ENCODE measurements at places on chromosomes 1 and 21. TPM values are rescaled to one million over a fixed set of nuclear protein-coding genes. Genes with fewer than 3 reads are reported as not detected.

DNA sequence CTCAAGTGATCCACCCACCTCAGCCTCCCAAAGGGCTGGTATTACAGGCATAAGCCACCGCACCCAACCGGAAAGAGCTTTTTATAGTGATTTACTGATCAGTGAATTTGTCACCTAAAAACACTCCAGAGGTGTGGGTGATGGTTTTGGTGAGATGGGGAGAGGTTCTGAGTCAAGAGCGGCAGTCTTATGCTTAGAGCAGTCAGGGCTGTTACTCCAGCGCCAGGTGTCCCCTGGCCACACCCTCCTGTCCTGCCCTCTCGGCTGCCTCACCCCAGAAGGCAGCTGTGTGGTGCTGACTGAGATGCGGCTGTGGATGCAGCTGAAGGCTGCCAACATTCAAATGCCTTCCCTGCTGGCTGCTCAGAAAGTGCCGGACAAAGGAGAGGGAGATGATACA, 94.5 kb upstream of the LPGAT1 start:
- no peak for DNase-seq

GRCh38 chr1:8351693-8352470, 34.0 kb downstream of the SLC45A1 start:
- DNase-seq = no peak

DNA sequence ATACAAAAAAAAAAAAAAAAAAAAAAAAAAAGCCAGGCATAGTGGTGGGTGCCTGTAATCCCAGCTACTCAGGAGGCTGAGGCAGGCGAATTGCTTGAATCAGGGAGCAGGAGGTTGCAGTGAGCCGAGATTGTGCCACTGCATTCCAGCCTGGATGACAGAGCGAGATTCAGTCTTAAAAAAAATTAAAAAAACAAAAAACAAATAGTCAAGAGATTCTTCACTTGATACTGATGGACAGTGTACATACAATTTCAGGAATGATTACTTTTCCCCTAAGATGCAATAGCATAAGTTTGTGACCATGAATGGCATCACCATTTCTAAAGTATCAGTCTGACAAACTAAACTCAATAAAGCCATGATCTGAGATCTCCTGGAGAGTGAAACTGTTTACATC, 60.8 kb upstream of the IVNS1ABP start:
- no peak for DNase-seq

PAQR6 gene
- 0.74 TPM for total RNA-seq

- DNase-seq = peak; percentile 44
Observed at GRCh38 chr1:6727535-6727934, 25.9 kb upstream of the DNAJC11 start.

DNA sequence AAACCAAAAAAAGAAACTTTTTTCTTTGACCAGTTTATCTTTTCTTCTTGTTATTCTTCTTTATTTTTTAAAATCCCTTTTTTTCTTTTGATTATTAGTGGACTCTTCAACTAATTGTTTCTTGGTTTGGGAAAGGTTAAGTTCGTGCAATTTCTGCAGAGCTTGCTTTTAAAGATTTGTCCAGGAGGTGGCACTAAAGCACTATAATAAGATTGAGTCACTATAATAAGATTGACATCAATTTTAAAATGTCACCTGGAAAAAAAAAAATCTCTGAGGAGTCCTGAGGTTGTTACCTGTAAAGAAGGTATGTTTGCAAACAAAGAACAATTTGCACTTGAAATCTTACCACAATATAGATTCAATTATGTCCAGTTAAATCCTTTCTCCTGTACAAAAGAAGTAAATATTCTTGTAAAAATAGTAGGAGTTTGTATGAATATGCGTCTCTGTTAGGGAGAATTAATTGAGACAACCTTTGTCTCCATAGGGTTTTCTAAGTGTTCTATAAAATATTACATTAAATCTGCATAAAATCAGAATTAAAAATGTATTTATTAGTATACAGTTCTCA, 166.7 kb downstream of the ADGRL4 start:
- peak; percentile 25 for DNase-seq

DNA sequence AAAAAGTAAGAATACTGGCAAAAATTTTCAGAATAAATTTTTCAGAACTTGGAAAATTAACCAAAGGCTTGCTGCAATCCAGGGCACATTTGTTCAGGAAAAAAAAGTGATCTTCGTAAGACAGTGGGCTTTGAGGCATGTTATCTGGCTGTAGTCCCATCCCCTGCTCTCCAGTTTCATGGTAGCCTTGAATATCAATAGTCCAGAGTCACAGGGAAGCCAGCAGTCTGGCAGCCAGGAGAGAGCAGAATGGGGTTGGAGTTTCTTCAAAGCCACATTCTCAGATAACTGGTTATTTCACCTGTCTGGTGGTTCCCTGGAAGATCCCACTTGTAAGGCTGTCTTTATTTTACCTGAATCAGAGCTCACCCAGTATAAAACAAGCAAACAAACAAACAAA, 669.3 kb downstream of the MATN1 start:
- no peak for DNase-seq

PPIAL4G gene
- total RNA-seq = not detected

GRCh38 chr1:14366091-14367018, 232.1 kb upstream of the KAZN start:
- no peak for DNase-seq

AMY1B gene
- total RNA-seq = not detected

CD52 gene
- 10.4 TPM for total RNA-seq

BACH1 gene
- 57.5 TPM for total RNA-seq

PTPN22 gene
- 0.13 TPM for total RNA-seq

- DNase-seq = no peak
Observed at GRCh38 chr1:41791667-41792484, 126.8 kb downstream of the HIVEP3 start.

GRCh38 chr1:119623193-119623515, 24.9 kb downstream of the ZNF697 start:
- DNase-seq = no peak

DNA sequence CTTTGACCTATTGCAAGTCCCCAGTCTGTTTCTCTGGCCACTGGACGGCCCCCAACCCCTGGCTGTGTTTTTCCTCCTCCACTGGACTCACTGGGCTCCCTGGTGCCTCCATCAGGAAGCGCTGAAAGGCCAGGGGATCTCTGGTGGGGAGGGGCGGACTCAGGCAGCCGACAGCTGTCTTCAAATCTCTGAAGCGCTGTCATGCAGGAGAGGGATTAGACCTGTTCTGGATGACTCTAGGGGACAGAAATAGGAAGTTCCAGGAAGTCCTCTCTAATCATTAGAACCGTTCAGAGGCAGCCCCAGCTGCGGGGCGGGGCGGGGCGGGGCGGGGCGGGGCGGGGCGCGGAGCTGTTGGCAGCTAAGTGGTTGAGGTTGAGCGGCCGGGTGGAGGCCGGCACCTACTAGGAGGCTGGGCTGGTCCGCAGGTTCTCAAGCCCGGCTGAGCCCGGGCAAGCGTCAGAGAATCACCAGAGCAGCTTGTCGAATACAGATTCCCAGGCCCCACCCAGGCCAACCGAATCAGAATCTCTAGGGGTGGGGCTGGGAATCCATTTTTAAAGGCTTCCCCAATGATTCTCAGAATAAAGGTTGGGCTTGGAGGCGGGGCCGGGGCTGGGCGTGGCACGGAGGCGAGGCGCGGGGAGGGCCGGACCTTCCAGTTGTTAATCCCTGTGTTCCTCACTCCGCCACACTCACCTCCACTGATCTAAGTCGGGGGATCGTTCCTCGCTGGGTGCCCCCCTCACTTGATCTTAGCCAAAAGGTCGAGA, 11.4 kb upstream of the PHLDA3 start:
- DNase-seq = peak; percentile 81

DNA sequence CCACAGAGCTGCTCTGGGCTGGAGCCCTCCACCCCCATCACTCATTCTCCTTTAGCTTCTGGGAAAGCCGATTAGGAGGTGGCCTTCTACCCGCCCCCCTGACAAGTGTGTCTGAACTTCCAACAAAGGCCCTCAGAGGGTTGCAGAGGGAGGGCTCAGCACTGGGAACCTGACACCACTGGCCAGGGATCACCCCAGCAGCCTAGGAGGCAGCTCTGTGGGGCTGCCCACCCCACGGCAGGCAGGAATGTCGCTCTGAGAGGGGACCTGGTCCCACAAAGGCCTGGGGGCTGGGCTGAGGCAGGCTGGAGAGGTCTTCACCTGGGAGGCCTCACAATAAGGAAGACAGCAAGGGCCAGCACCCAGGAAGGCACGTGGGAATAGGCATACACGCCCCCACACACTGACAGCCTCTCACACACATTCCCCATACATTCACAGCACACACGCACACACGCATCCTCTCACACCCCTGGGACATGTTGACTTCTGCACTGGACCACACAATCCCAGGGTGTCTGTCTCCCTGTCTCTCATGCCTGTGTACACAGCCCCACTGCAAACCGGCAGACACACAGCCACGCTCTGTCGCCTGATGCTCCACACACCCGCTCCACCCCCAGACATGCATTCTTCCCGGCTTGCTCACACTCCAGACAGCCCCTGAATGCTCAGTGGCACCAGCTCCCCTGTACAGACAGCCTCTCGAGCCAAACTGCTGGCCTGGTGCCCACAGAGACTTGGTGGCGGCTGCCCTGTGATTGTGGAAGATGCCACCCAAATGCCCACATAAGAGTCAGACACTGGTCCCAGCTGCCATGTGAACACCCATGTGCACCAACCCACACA, 30.7 kb downstream of the DMBX1 start:
- no peak for DNase-seq

- no peak for DNase-seq
Observed at GRCh38 chr1:33902486-33903209, 38.8 kb downstream of the HMGB4 start.

DNA sequence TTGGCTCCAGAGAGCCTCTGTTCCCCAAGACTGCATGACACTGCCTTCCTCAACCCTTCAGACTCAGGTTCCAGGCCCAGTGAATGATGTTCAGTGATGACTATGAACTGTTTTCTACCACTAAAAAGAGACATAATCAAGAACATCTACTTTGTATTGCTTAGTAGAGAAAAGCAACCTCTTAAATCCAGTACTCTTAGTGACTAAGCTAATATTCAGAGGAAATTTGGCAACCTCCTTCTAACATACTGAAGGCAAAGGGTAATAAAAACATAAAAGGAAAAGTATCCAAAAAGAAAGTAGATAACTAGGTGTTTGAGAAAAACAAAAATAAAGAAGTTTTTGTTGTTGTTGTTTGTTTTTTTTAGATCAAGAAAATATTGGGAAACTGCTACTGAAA, 153.3 kb upstream of the RUNX1 start:
- DNase-seq = no peak

APOBEC4 gene
- total RNA-seq = not detected

ADAMTSL4 gene
- total RNA-seq = 42.6 TPM

C1orf53 gene
- 5.5 TPM for total RNA-seq

- DNase-seq = no peak
Observed at GRCh38 chr21:28993293-28993629, 584 bp upstream of the LTN1 start.

DNA sequence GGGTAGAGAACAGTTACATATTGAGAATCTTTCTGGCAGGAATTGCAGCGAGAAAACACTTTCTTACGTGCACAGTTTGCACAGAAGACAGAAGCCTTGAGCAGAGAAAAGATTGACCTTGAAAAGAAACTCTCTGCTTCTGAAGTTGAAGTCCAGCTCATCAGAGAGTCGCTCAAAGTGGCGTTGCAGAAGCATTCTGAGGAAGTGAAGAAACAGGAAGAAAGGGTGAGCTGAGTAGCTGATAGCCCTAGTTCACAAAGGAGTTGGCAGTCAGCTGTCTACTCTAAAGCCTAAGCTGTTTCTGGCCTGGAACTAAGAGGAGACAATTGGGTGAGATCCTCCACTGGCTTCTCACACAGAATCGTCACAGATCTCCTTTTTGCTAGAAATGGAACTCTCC, 20.3 kb upstream of the SH3BGRL3 start:
- DNase-seq = no peak

DNA sequence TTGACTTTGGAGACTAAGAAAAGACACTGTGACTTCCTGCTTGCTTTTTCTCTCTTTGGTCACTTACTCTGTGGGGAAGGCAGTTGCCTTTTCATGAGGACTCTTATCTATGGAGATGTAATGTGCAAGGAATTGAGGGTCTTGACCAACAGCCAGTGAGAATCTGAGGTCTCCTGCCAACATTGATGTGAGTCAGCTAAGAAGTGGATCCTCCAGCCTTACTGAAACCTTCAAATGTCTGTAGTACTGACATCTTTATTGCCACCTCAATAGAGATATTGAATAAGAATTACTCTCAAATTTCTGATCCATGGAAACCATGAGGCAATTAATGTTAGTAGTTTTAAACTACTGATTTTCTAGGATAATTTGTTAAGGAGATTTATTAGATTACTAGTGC, 598.4 kb downstream of the ADGRL2 start:
- no peak for DNase-seq

CGN gene
- total RNA-seq = 0.13 TPM
